NCI-H526 treated with DMSO at 0.1 percent for 48 hours (cell line): ENCODE measurements at places on chromosomes 5 and 9.

DNA sequence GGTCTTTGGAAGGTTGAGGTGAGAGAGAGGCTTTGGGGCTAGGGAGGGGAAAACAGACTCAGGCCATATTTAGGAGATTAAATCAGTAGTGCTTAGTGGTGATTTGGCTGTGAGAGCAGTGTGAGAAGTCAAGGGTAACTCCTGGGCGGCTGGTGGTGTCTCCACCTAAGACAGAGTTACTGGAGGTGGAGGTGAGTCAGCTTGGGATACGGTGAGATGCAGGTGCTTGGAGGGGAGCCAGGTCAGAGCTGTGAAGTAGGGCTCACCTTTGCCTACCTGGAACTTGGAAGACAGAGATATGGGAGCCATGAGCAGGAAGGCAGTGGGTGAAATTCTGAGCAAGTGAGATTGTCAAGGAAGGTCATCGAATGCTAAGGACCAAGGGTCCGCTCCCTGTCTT is 24.5 kb downstream of the RGS3 start:
- DNase-seq, result no peak

- no peak for DNase-seq
These were observed 6.3 kb downstream of the RCL1 start for GRCh38 chr9:4799033-4799430.

GRCh38 chr9:76690246-76690972 is 73.8 kb upstream of the PCA3 start:
- DNase-seq, result no peak

DNA sequence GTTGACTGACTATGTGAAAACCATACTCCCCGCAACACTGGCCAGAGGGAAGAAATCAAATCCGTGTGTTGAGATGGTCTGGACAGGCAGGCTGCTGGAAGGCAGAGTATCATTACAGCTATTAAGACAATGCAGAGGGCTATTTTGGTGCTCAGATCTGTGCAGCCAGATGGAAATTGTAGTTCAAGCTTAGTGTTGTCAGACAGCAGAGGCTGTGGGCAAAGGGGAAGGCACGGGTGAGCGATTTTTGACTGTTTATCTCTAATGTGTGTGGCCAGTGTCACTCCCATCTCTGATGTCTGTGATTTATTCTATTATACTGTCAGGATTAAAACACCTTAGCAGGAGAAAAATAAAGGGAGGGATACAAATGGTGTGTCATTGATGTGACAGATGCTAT is 984.4 kb upstream of the WWC1 start:
- no peak for DNase-seq

DNA sequence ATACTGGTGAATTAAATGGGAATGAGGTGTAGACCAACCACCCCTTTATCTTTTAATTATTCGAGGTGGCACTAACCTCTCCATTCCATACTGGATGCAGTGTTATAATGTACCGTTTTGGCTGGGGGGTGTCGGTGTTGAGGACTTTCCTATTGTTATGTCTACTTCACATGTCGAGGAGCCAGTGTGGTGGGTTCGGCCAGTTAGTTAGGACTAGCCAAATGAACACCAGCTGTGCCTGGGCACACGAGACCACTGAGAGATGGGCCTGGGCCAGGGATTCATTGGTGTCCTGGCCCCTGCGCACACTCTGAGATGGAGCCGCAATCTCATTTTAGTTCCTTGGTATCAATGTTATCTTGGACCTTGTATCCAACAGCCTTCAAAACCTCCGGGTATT is 186.2 kb downstream of the CACNA1B start:
- no peak for DNase-seq

DNA sequence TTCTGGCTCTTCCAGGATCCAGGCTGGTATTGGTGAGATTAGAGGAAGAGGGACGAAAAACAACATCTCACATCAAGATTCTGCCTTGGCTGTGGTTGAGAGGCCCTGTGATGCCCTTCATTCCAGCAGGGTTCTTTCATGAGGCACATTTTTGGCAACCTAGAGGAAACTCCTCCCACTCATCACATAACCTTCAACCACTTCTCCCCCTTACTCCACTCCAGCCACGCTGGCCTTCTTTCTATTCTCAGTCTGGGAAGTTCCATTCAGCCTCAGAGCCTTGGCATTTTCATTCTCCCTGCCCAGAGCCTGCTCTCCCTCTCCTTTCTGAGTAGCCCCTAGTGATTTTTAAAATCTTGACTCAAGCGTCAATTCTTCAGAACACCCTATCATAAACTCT is 337.5 kb downstream of the ZSWIM6 start:
- DNase-seq, result no peak

DNA sequence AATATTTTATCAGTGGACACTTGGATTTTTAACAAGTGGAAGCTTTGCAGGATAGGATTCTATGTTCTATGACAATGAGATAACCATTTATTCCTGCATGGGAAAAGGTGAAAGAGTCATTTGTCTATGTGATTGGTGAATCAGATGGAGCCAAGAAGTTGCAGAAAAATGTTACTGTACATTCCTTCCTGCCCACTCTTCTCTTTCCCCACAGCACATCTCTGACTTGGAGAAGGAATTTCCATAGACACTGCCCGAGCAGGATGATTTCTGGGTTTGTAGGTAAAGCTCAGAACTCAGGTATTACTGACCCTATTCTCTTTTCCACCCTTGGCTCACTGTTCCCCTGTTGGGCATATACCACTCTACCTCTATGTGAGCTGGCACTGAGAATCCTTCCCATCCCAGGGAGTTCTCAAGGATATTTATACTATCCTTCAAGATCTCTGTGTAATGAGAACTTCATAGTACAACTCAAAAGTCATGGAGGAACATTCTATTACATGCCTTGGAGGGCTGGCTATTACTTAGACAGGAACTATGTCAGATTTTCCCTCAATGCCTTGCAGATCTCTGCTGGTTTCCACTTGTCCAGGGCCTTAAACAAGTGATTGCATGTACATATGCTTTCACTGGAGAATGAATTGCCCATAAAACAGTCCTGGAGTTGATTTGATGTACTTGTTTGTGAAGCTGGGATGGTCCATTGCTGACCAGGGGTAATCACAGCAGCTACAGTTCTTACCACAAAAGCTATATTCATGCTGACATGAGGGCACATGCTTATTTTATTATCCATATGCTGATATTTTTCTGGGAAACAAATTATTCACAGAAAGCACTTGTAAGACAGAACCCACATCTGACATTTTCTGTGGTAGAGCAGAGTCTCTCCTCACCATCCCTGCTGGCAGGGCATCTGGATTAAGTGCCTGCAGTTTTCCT is 24.1 kb downstream of the SLC1A3 start:
- no peak for DNase-seq

DNA sequence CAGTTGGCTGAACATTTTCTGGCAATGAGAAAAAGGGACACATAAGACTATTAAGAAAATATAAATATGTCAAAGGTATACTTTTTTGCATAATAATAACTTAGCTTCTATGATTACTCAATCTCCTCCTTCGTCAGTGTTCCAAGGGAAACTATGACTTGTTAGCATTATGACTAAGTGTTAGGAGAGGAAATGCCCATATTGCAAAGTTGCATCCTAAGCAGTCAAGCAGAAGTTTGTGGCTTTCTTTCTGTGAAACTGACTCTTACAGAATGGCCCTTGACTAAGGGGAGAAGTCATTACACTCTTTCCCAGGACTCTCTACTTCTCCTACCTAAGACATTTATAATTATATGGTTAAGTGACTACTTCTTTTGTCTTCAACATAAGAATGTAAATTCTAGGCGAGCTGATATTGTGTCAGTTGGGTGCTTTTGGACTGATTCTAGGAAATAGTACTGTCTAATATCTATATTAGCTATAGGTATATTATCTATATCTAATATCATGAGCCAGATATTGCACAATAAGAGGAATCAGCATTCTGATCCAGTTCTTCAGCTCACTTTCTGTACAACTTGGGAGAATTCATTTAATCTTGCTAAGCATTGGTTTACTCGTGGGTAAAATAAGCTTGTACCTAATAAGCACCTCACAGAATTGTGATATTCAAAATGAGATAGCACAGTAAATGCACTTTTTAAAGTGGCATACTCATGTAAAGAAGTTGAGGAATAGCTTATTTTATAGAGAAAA is 16.4 kb upstream of the SPINK6 start:
- DNase-seq, result no peak

- peak; percentile 5 for DNase-seq
These were observed 4.0 kb downstream of the TSLP start for GRCh38 chr5:111075520-111075919.

DNA sequence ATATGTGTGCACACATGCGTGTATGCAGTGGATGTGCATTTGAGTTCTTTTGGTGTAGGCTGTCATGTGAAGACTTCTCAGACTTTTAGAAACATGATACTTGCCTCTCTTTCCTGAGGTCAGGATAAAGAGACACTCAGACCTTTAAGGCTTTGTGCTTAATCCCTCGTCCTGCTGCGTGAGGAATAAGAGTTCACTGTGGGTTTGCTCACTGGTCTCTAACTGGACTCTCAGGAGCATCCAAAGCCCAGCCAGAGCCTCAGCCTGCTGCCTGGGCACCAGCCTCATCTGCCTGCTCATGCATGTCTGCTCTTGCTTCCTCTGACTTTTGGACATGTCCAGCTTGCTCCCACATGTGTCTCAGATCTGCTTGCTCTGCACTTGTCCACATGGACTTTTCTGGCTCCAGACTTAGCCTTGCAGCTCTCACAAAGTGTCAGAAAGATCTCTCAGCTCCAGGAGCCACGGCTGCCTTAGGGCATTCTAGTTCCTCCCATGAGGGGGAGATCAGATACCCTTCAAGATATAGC is 65.1 kb upstream of the ZNF366 start:
- no peak for DNase-seq

GRCh38 chr9:128643519-128644300 is 12.9 kb downstream of the DYNC2I2 start:
- no peak for DNase-seq

DNA sequence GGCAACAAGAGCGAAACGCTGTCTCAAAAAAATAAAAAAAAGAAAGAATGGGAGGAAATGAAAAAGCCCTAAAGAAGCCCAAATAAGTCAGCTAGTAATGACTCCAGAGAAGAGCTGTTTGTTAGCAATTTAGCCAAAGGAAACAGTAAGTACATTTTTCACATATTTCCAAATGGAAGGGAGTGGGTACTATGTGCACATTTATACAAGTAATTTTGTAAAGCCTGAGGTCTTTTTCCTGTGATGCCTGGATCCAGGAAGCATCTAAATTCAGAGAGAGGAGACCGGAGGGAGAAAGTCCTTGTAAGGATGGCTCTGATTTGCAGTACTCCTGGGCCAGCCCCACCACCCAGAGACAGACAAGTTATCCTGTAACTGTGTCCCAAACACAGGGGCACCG is 14.7 kb downstream of the FBP1 start:
- DNase-seq, result no peak

DNA sequence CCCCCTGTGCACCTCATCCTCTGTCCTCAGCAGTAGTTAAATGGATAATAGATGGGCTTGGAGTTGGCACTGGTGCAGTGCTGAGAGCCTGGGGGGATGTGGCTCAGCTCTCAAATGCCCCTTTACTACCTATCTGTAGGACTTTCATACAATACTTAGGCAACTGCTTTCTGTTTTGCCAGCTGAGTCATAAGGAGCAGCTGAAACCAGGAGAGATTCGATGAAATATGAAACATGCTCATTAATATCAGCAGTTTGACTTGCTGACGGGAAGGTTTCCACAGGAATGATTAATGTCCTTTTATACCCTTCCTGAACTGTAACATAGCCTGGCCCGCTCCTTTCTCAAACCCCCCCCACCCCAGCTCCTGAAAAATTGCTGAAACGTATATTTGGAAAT is 142.6 kb downstream of the SAXO1 start:
- DNase-seq, result no peak

GRCh38 chr5:67520161-67520908 is 323.7 kb upstream of the CD180 start:
- no peak for DNase-seq

GRCh38 chr9:121572581-121572980 is 72.9 kb upstream of the GGTA1 start:
- no peak for DNase-seq

DNA sequence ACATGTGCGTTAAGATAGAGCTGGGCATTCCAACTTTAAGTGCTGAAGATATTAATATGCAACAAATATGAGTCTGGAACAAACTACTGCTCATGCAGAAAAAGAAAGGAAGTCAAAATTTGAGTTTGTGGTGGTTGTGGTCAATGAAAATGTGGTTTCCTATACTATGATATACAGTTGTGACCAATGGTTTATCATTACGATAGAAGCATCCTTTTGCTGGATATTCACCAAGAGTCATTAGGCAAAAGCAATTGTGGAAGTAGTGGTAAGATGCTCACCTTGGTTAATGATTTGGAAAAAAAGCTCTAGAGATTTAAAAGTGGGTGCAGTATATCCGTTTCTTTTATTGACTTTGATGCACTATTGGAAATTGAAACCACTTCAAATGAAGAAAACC is 1007.0 kb downstream of the NR2F1-AS1 start:
- no peak for DNase-seq

DNA sequence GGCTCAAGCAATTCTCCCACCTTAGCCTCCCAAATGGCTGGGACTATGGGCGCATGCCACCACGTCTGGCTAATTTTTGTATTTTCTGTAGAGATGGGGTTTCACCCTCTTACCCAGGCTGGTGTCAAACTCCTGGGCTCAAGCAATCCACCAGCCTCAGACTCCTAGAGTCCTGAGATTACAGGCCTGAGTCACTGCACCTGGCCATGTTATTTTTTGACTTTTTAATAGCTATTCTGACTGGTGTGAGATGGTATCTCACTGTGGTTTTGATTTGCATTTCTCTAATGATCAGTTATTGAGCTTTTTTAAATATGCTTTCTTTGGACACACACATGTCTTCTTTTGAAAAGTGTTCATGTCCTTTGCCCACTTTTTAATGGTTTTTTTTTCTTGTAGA is 38.2 kb downstream of the FBXW2 start:
- peak; percentile 14 for DNase-seq

DNA sequence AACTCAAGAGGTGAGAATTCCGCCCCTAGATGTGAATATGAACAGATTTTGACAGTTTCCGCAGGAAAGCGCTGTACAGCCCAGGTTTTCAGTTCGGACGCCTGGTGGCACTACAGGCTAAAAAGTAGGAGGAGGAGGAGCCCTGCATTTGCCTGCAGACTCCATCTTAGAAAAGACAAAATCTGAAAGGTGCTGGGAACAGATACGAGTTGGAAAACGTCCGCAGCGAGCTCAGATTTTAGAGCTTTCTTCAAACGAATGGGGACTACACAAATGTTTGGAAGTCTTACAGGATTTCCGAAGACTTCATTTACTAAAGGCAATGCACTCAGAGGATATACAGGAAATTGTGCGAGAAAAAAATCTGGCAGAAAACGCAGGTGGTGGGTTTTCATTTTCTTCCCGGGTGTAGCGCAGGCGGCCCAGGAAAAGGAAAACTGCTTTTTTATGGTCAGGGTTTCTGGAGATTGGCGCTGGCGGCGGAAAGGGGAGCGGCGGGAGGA is 9.9 kb upstream of the PCDHB2 start:
- DNase-seq, result peak; percentile 38

DNA sequence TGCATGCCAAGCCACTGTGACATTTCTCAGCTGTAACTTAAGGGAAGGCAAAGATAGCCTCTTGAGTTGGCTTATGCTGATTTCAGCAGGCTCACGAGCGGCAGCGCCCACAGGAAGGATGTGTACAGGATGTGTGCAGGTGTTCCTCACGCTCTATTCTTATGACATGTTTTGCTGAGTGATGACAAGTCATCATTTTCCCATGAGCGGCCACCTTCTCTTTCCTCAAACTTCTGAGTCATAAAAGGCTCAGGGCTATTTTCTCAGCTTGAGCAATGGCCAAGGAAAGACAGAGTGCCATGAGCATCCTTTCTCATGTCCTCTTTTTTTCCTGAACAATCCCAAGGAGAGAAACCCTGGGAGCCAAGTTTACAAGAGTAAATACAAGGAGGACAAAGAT is 365.9 kb downstream of the PLK2 start:
- DNase-seq, result no peak
